Chondrocyte (in vitro differentiated cells): ENCODE measurements at places on chromosomes 12 and 14. TPM values are rescaled to one million over a fixed set of nuclear protein-coding genes. Genes with fewer than 3 reads are reported as not detected.
A peak's percentile ranks its signal among the peaks of the same experiment; 100 is the strongest.

Gene LRRC10
- not detected in 3 replicates for total RNA-seq

Gene CD163
- total RNA-seq: 0.05 TPM in 1 of 3 replicates, not detected in the others

Gene GLS2
- total RNA-seq: 0.25 to 0.54 TPM in 2 of 3 replicates, not detected in the other

Gene CNTN1
- 1.6 to 4.1 TPM (median 1.8 TPM) in 3 replicates for total RNA-seq

Gene KRT74
- total RNA-seq: not detected in 3 replicates

Gene GPR132
- total RNA-seq: 0.23 to 0.48 TPM (median 0.30 TPM) in 3 replicates

Gene POTEG
- not detected in 3 replicates for total RNA-seq

Gene ANG
- 7.3 to 10.2 TPM (median 9.1 TPM) in 3 replicates for total RNA-seq

Gene GDF3
- total RNA-seq: not detected in 3 replicates

Gene LARP4
- 38.9 to 40.4 TPM (median 39.2 TPM) in 3 replicates for total RNA-seq

DNA sequence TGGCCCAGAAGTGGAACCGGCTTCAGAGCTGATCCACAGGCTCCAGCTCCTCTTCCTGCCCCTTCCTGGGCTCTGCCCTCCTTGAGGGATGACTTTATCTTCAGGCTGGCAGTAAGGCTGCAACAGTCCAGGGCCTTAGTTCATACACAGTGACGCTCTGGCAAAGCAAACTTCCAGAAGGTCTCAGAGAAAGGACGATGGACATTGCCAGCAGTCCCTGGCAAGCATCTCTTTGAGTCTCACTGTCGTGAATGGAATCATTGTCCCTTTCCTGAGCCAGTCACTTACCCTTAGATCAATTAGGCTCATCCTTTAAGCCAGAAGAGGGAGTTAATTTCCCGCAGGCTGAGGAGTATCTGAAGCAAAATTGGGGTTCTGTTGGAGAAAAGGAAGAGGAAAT lies 8.6 kb downstream of the AK7 start:
- DNase-seq: no peak

GRCh38 chr12:128814411-128815261 lies 9.1 kb downstream of the SLC15A4 start:
- no peak for DNase-seq

DNA sequence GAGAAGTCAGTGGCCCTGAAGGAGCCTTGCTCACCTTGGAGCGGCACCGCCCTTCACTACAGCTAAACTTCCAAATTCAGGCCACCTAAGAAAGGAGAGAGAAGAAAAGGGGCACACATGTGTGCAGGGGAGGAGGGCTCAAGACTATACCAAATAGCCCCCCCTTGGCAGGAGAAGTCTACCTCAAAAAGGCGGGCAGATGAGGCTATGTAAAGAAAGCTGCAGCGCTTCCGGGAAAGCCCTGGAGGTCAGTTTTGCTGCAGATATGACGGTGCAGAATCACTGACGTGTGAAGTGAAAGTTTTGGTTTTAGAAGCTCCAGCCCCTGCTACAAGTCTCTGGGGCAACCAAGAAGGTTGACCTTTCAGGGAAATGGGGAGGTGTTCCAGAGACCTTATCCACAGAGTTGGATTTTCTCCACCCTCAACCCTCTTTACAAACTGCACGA lies 48.2 kb upstream of the PNMA1 start:
- DNase-seq: no peak

- DNase-seq: peak; percentile 40
Measured at GRCh38 chr12:113263431-113263963, 42.2 kb downstream of the TPCN1 start.

DNA sequence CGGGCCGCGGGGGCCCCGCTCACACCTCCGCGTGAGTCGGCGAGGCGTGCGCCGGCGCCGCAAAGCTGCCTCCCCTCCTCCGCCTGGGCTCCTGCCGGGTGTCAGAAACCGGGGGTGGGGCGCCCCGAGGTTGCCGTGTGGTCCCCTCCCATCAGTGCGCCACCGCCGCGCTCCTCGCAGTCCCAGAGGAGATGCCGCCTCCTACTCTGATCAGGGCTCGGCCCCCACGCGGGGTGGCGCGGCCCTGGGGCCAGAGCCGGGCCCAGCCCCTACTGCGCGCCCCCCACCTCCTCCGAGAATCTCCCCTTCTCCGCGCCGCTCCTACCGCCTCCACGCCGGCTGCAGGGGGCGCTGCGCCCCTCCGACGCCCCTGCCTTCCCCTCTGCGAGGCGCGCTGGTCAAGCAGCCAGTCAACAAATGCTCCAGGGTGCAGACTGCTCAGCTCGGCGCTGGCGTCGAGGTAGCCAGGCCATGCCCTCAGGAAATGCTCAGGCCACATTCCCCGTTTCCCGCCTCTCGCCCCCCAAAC lies 467 bp upstream of the JAG2 start:
- DNase-seq: no peak

DNA sequence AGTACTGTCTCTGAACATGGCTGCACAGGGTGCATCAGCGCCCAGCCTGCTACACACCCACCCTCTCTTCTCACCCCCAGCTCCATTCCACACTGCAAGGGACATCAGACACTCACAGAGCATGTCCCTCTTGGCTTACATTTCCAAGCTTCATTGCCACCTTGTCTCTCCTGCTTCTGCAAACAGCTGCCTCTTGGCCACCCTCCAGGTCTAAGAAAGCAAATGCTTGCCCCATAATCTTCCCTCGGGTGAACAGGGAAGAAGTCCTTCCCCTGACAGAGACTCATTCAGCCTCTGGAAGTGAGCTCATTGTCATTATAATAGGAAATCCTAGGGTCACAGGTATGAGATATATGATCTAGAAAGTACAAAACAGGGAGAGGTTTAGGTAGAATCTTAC lies 505.2 kb downstream of the RMST start:
- no peak for DNase-seq

DNA sequence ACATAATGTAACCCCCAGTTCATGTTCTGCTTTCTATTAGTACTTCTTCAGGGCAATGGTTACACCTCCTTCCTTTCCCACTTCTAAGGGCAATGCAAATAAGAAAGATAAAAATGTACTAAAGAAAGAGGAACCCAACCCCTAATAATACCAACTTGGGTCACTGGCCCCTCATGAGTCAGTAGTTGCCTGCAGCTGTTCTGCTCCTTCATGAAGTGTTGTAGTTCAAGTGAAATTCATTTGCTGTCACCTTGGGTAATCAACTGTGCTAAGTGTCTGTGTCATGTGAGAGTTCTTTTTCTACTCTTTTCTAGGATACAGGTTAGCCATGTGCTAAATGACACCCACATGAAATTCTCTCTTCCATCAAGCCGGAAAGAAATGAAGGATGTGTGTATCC lies 91.8 kb downstream of the PLXNC1 start:
- DNase-seq: no peak

DNA sequence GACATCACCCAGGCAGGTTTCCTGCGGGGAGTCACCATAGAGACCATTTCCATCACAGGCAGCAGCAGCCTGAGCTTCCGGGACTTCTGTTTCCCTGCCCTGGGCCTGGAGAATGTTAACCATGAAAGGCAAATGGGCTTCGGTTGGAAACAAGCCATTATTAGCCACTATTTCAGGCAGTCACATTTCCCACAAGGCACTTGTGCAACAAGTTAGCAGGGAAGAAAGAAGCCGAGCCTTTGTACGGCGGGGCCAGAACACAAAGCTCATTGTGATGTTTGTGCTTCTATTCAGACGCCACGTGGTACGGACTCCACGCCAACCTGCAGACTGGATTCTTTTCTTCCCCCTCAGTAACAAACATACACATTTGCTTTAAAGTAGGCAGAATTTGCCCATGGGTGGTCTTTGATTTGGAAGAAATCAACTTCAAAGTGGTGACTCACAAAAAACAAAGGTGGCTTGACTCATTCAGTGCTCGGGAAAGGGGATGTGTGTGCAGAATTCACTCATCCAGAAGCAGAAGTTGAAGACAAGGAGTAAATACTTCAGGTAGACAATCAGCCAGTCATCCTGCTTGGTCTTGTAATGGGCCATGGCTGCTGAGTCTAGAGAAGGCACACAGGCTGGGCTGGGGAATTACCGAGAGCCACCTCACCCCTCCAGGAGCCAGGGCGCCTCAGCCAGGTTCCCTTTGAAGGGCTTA lies 154.2 kb upstream of the PRMT8 start:
- DNase-seq: no peak

- no peak for DNase-seq
Measured at GRCh38 chr12:118553856-118554504, 177.6 kb downstream of the SUDS3 start.

- DNase-seq: no peak
Measured at GRCh38 chr12:32727237-32727636, 28.5 kb downstream of the YARS2 start.

GRCh38 chr14:33510063-33510481 lies 440.8 kb downstream of the EGLN3 start:
- no peak for DNase-seq

DNA sequence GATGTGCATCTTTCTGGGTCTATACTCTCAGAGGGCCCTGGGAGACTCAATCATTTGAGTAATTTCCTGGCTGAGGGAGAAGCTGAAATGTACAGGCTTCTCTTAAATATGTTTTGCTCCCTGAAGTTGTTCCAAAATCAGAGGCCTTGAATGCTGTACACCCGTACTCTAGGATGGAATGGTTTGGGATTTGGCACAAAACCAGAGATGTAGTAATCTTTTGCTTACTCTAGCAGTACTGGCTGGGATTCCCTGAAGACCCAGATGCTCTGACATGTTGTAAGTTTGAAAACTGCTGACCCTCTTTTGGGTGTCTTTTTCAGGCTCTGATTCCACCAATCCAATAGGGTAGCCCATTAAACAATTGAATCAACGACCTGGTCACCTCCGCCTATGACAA lies 10.4 kb downstream of the ACACB start:
- no peak for DNase-seq

DNA sequence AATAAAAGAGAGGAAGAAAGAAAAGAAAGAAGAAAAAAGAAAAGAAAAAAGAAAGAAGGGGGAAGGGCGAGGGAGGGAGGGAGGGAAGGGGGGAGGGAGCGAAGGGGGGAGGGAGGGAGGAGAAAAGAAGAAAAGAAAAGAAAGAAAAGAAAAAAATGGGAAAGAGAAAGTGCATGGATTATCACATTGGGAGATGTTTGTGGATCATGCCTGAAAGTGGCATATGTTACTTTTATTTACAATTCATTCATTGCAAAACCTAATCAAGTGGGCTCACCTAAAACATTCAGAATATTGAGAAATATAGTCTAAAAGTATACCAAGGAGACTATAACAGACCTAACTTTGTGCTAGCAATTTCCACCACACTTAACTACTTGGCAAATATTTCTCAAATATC lies 246.9 kb upstream of the SYT1 start:
- DNase-seq: no peak

DNA sequence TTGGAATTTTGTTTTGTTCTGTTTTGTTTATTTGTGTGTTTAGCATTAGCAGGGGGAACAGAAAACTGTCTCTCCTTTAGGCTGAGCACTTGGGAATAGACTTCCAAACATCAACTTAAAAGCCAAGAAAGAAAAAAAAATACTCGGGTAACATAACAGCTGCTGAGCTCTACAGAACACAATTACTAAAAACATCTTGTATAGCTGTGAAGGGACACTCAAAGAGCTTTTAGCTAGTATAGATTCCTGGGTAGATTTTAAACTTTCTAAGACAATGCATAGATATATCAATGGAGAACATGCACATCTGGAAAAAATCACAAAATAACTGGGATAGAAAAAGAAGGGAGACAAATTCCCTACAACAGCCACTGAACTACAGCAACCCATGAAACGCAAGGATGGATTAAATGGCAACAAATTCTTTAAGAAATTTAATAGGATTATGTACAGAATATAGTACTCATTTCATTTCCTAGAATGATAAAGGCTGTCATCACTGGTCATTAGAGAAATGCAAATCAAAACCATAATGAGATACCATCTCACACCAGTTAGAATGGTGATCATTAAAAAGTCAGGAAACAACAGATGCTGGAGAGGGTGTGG lies 174.3 kb upstream of the KRR1 start:
- no peak for DNase-seq

GRCh38 chr12:41697161-41697560 lies 447.5 kb downstream of the GXYLT1 start:
- DNase-seq: no peak

- no peak for DNase-seq
Measured at GRCh38 chr14:22871224-22872032, at the start of gene LRP10. Gene LRP10 (plus strand): TSS chr14:22871740. CDS start chr14:22872304, 564 bp downstream.

GRCh38 chr14:96852823-96853422 lies 55.7 kb downstream of the VRK1 start:
- no peak for DNase-seq

DNA sequence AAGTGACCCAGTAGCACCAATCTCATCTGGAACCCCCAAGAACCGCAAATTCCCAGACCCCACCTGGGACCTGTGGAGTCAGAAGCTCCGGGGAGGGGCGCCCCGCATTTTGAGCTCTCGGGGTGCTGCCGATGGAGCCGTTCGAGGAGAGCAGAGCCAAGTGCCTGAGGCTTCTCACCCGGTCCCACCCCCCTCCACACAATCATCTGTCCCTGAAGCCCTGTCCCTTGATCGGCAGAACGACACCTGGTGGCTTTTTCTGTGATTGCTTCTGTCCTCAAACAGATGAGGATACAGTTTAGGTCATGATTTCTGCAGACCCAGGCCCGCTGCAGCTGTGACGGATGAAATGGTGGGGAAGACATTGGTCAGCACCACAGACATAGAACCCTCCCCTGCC lies 74.7 kb downstream of the NOC4L start:
- DNase-seq: peak; percentile 53

DNA sequence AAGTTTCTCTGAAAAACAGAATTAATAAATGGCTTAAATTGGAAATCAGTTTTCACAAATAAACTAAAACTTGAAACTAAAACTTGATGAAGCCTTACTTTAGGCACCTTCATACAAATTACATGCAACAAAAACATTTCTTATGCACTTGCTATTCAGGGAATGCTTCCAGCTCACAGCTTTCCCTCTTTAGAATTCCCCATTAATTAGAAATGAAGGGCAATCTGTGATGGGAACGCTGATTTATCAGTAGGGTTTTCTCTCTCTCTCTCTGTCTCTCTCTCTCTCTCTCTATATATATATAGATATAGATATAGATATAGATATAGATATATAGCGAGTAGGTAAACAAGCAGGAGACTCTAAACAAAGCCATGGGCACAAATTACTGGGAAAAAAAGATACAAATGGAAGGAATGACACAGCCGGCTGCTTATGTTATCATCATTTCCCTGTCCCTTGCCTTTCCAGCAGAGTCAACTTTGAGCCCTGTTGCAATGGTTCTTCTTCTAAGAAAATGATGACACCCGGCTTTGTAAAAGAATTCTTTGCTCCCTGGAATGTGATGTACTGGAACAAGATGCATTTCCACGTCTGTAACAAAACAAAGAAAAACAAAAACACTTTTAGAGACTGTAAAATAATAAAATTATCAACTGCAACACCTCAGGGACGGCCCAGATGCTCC lies 1121.6 kb upstream of the TMEM132C start:
- no peak for DNase-seq

DNA sequence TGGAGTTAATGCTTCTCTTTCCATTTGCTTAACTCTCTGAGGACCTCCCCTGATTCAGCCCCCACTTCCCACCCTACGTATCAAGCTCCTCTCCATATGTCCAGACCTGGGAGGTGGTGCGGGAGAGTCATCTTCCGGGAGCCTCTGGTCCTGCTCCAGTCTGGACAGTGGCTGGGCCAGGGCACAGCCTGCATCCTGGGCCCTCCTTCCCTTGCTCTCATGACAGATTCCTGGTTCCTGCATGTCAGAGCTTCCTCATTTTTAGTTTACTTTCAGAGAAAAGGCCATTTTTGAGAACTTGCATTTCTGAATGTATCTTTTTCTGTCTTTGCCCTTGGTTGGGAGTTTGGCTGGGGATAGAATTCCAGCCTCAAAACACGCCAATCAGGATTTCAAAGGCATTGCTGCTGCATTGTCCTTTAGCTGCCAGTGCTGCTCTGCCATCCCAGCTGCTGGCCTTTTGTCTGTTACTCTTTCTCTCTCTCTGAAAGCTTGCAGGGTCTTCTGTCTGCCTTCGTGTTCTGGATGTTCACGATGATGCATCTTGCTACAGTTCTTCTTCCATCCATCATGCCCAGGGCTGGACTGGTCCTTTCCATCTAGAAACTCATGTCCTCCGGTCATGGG lies 54.7 kb downstream of the SLC6A12 start:
- DNase-seq: no peak
